Osteocyte (in vitro differentiated cells): ENCODE measurements at places on chromosomes 7 and 10. TPM values are rescaled to one million over a fixed set of nuclear protein-coding genes. Genes with fewer than 3 reads are reported as not detected.
A peak's percentile ranks its signal among the peaks of the same experiment; 100 is the strongest.

The GPR146 gene
- total RNA-seq: 1.9 and 2.8 TPM in 2 replicates

The SPDYE16 gene
- not detected in 2 replicates for total RNA-seq

DNA sequence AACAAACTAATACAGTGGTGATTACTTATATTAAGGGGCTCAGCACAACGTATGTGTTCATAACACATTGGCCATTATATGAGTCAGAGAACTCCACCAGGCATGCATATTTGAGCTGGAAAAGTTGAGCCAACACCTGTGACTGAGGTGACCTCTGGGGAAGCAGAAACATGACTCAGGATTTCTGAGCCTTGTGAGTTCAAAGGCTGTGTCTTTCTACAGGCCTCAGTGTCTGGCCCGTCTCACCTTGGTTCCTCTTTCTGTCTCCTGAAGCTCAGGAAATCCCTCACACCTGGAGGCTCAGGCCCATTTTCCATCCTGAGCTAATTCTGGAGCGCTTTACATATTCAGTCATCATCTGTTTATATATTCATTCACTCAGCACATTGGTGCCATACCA is 230.9 kb upstream of the AGK start:
- H3K27ac ChIP-seq: no peak overlapping the region
- DNase-seq: no peak

DNA sequence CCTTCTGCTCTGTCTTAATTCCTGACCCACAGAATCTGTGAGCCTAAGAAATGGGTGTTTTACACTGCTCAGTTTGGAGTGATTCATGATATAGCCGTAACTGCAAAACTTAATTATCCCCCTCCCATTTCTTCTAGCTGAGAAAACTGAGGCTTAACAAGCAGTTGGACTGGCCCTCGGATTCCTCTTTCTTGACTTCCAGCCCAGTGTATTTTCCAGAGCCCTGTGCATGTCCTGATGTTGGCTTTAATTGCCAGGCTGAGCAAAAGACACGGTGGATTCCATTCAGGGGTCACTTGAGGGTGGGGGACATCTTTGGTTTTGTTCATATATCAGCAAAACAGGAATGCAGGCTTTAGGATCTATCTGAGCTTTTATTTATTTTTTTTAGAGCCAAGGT is 489.8 kb downstream of the TYW1 start:
- H3K27ac ChIP-seq: no peak overlapping the region
- H3K27me3 ChIP-seq: peaks cover 4% of the 10 kb centered on the region
- no peaks in the 10 kb centered on the region for H3K36me3 ChIP-seq
- H3K4me1 ChIP-seq: peaks cover 8% of the 10 kb centered on the region
- no peak for DNase-seq

GRCh38 chr10:102493771-102494170 is 8.7 kb downstream of the ACTR1A start:
- H3K36me3 ChIP-seq: peaks cover 6% of the 10 kb centered on the region
- H3K4me1 ChIP-seq: peaks cover 7% of the 10 kb centered on the region
- H3K27me3 ChIP-seq: no peaks in the 10 kb centered on the region
- H3K4me3 ChIP-seq: no peak overlapping the region

- no peak overlapping the region for H3K27ac ChIP-seq
- H3K4me1 ChIP-seq: no peaks in the 10 kb centered on the region
- DNase-seq: no peak
- no peaks in the 10 kb centered on the region for H3K27me3 ChIP-seq
Measured at GRCh38 chr7:49023345-49024328, 99.3 kb downstream of the CDC14C start.

GRCh38 chr7:133253519-133253875 is 619 bp downstream of the EXOC4 start:
- peaks cover 25% of the 10 kb centered on the region for H3K4me1 ChIP-seq
- no peak for DNase-seq
- H3K27me3 ChIP-seq: no peaks in the 10 kb centered on the region
- H3K36me3 ChIP-seq: peaks cover 2% of the 10 kb centered on the region
- H3K4me3 ChIP-seq: peak overlapping the region; percentile 93
- H3K27ac ChIP-seq: peak overlapping the region; percentile 96

DNA sequence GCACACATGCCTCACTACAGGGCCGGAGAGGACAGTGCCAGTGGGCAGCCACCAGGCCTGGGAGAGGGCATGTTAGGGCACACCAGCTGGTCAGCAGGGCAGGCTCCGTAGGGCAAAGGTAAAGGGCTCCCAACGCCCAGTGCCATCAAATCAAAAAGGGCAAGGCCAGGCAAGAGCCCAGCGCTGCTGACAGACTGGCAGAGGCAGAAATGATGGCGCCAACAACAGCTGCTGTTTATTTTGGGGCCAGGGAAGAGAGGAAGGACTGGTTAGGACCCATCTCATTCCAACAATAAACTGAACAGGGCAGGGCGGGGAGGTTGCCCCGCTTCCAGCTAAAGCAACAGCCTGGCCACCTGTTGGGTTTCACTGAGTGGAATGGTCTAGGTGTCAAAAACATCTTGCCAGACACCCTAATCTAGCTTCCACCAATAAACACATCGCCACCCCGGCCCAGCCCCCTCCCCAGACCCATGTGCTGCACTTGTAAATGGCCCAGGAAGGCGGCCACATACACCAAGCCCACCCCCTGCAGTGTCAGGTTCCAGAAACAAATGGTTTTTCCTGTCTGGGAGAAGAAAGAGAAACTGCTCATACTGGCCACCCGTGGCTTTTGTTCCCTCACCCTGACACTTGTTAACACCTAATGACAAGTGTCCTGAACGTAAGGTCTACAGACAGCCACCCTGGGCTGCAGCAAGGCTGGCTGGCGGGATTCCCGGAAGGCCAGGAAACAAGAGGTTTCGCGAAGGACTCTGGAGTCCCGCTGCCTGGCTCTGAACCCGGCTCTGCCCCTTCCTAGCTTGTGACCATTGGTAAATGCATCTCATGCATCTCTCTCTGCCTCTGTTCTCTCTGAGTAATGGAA is 15.3 kb downstream of the SH3PXD2A start:
- H3K4me1 ChIP-seq: peaks cover 7% of the 10 kb centered on the region
- H3K36me3 ChIP-seq: no peaks in the 10 kb centered on the region
- H3K4me3 ChIP-seq: no peak overlapping the region
- H3K27ac ChIP-seq: no peak overlapping the region
- H3K27me3 ChIP-seq: no peaks in the 10 kb centered on the region

DNA sequence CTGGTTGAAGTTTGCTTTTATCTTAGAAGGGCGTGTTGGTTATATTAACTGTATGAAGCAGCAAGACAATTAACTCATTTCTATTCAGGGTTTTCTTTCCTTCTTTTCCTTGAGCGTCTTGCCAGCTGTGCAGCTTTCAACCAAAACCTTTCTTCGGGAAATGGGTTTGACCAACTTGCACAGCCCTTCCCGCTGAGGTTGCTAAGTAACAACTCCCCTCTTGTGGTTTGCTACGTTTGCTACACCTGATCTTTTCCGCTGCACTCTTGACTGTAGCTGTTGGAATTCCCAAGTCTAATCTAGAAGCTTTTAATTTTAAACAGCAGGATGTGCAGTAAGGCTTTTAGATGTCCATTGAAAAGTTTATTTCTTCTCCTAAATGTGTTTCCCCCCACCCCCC is 116.9 kb downstream of the CDCA7L start:
- H3K4me3 ChIP-seq: no peak overlapping the region
- no peaks in the 10 kb centered on the region for H3K36me3 ChIP-seq
- no peaks in the 10 kb centered on the region for H3K4me1 ChIP-seq

GRCh38 chr7:136938476-136938875 is 70.0 kb downstream of the CHRM2 start:
- H3K27me3 ChIP-seq: no peaks in the 10 kb centered on the region
- H3K4me1 ChIP-seq: peaks cover 17% of the 10 kb centered on the region
- no peak for DNase-seq
